ENCODE measurements at places on chromosomes 16 and 17. TPM values are rescaled to one million over a fixed set of nuclear protein-coding genes. Genes with fewer than 3 reads are reported as not detected.

CLEC18A gene
- total RNA-seq, result 0.89 TPM

MLKL gene
- total RNA-seq, result 29.2 TPM

SLC5A11 gene
- 0.41 TPM for total RNA-seq

IRX6 gene
- not detected for total RNA-seq

PRKCB gene
- 71.9 TPM for total RNA-seq

MYH11 gene
- total RNA-seq, result not detected

CRHR1 gene
- not detected for total RNA-seq

CCDC92B gene
- total RNA-seq, result 0.11 TPM

Data from T-helper 2 cell treated with Interferon-gamma antibody and Interleukin-4, amounts not matched to agents 100 ng/mL and 5 ng/mL, for 36 hours (primary cell).